ENCODE measurements at places on chromosomes 3 and 15.

DNA sequence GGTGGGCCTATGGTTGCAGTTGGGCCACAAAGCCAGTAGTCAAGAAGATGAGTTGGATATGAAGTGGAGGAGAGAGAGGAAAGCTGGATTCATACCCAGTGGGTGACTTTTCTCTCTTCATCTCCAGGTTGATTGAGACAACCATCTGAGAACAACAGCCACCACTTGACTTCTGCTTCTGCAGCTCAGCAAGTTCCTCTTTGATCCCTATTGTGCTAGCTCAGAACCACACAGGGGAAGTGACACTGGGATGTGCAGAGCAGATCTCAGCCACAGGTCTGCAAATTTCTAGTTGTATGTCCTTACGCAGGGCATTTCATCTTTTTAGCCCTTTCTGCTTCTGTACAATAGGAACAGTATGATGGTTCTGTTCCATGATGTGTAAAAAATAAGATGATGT lies 459.2 kb upstream of the ARRDC4 start:
- no peak for DNase-seq

- DNase-seq: no peak
These were observed 215.5 kb upstream of the RORA start for GRCh38 chr15:61444585-61444984.

- DNase-seq: no peak
These were observed 2.6 kb upstream of the UBE2Q2 start for GRCh38 chr15:75840659-75841058.

DNA sequence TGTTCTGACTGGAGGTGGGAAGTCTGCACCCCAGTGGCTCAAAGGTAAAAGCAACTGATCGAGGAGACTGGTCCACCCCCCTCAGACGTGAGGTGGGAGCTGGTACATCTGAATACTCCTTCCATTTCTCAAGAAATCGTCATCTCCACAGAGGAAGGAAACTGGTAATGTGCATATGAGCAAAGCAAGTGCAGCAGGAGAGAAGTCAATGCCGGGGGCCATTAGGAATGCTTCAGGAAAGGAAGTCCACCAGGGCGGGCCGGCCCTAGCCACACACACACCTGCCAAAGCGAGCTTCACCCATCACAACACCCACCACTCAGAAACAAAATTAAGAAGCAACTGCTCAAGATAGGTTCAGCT lies 8.5 kb downstream of the TBC1D2B start:
- no peak for DNase-seq

- DNase-seq: no peak
These were observed 3.2 kb upstream of the PXYLP1 start for GRCh38 chr3:141228395-141228794.

- DNase-seq: no peak
These were observed 1.1 kb upstream of the TRPM1 start for GRCh38 chr15:31102374-31103342.

- no peak for DNase-seq
These were observed 204.3 kb downstream of the ZBTB20 start for GRCh38 chr3:114942773-114943172.

DNA sequence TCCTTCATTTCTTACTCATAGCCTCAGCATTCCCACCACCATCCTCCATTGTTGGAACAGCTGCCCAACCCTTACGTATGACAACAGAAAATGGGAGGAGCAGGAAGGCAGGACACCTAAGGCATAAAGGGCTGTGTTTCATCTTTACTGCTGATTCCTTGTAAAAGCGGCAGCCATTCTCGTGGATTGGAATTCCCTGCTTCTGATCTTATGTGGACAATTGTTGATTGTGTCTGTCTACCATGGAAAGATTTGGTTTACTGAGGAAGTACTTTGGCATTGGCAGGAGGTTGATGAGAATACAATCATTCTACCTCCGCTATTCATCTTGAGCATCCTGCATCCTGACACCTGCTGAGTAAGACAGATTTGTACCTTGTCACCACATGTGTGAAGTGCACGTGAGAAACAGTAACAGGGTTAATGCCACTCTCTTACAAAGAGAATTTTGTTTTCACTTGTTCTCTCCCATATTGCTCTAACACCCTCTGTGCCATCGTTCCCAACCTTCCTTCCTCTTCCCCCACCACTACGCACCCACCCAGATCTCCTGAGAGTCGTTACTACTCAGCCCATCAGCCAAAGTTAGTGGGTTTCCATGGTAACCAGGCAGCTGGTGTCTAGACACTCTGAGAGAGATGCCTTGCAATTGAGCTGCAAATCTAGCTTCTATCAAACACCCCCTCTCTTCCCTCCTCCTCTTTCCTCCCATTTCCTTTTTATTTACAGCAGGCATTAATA lies 75.7 kb downstream of the GAP43 start:
- no peak for DNase-seq

DNA sequence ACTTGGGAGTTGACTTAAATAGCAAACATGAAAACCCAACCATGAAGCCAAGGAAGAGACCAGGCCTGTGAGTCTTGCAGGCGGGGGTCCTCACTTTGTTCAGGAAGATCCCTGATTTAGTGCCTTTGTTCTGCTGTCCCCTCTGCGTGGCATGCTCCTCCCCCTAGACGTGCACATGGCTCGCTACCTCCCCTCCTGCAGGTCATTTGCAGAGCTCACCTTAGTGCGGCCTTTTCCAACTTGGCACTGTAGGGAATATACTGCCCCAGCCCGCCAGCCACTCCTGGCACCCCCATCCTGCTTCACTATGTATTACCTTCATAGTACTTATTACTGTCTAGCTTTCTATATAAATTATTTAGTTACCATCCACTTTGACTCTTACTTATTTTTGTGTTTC lies 18.3 kb downstream of the GXYLT2 start:
- no peak for DNase-seq

DNA sequence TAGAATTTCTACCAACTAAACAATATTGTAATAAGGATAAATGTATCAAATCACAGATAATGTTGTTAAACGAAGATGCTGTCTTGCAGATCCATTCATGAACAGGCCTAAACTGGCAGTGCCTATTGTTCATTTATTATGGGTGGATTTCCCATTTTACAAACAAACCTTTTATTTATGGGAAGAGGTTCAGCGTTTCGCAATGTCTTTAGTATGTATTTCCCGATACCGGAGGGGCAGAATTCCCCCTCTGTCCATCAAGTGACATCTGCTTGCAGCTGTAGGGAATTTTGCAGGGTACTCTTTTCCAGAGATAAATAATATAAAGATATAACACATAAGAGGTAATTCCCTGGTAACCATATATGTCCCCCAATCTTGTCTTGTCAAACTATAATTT lies 5.7 kb downstream of the CEP19 start:
- no peak for DNase-seq

GRCh38 chr3:31699309-31699953 lies 166.7 kb downstream of the STT3B start:
- no peak for DNase-seq

DNA sequence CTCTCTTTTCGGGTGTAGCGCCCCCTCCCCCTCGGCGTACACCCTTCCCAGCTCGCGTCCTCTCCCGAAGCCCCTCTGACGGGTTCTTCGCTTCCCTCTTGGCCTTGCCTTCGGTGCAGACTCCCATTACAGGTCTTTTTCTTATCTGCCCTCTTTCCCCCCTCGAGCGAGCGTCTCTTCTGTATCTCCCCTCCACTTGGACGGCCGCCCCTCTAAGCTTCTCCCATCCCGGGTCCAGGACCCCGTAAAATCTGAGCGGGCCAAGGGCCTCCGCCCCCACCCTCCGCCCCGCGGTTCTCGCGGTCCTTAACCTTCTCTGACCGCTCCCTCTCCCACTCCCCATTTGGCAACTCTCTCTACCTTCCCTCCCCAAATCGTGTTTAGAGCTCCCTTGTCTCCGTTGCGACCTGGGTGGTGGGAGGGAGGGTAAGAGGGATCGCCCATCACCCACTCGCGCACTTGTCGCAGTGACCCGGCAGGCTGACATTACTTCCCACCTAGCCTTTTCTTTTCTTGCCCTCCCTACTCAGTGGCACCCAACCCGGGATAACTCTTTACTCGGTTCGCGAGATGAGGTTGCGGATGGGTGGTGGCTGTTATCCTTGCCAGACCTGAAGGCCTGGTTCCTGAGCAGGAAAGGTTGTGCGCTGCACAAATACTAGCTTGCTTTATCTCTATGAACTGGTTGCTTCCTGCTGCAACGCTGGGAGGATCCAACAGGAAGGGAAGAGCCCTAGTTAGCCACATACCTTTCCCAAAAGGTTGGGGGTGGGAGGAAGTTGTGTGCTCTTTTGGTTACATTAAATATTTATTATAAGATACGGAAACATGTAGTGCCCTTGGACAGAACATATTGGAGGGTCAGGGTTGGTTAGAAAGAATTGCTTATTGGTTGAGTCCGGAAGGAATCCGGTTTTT lies 922 bp downstream of the RAB11A start:
- no peak for DNase-seq

DNA sequence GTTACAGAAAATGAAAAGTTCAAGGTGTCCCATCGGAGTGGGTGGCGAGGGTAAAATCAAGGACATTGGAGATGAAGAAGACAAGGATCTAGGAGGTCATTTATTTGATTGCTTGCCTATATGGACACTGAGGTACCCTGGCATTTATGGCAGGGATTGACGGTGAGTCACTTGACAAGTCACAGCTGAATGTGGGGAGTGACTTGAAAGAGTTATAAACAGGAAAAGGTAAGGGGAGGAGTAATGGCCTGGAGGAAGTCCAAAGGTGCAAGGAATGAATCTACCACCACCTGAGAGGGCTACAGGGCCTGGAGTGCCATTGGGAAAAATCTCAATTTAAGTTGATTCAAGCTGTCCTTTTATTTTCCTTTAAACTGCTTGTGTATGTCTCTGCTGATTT lies 11.8 kb upstream of the SGO1 start:
- no peak for DNase-seq

GRCh38 chr3:125220727-125221429 lies 8.3 kb upstream of the SLC12A8 start:
- no peak for DNase-seq

GRCh38 chr3:60886518-60886917 lies 364.7 kb downstream of the FHIT start:
- DNase-seq: no peak

DNA sequence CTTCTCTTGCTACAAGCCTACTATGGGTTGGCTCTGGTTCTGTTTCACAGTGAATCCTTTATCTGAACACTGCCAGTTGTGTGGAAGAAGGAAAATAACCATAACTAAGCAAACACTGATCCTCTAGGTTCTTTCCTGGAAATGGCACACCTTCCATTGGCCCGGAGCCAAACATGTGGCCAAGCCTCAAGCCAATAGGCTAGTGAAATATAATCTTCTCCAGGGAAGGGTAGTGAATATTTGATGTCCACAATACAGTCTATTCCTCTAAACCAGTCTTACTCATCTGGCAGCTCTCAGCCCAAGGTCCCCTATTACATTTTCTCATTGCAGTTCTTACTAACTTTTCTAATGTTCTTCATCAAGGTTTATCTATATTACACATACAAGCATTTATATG lies 921.3 kb downstream of the TUSC7 start:
- DNase-seq: no peak

DNA sequence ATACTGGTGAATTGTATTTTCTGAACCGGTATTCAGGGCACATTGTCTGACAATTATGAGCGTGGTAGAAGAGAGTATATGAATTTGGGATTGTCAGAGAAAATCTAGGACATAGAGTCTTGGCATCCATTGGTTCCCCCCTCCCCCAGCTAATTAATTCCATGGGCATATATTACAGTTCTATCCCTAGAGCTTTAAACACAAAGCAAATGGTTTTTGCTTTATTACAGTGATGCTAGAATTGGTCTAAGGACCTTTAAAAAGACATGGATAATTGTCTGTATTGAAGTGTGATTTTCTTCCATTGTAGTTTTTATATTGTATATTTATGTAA lies 91.3 kb downstream of the FNDC3B start:
- DNase-seq: no peak

GRCh38 chr15:82043796-82044372 lies 1.9 kb downstream of the MEX3B start:
- DNase-seq: no peak

DNA sequence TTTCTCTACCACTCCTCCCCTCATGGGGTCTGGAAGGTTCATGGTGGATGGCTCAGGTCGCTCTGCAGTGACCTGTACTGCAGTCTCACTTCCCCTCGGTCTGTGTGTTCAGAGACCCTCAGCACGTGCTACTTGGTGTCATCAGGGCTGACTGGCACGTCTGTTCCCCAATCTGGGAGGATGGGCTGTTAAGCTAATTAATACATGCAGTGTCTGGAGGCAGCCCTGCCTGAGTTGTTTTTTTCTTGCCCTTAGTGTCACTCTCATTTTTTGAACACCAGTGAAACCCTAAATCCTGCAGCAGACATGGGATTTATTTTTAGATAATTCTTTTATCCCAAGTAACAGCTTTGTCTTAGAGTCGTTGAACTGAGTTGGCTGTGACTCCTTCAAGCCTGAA lies 64.6 kb downstream of the ARNT2 start:
- DNase-seq: no peak

DNA sequence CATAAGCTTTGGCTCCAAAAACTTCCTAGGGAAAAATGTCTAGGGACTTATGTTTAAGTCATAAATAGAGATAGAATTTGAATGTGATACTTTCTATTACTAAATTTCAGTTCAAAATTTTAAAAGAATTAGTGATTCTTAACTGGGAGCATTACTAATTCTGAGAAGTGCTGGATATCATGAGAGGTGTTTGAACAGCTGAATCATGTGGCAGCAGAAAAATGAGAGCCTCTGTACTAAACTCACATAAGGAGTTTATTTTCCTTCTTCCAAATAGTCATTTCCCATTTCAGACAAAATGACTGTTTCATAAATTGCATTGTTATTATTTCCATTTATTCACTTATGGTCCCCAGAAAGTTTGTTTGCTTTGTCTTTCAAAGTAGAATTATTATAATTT lies 62.7 kb downstream of the SLMAP start:
- no peak for DNase-seq

DNA sequence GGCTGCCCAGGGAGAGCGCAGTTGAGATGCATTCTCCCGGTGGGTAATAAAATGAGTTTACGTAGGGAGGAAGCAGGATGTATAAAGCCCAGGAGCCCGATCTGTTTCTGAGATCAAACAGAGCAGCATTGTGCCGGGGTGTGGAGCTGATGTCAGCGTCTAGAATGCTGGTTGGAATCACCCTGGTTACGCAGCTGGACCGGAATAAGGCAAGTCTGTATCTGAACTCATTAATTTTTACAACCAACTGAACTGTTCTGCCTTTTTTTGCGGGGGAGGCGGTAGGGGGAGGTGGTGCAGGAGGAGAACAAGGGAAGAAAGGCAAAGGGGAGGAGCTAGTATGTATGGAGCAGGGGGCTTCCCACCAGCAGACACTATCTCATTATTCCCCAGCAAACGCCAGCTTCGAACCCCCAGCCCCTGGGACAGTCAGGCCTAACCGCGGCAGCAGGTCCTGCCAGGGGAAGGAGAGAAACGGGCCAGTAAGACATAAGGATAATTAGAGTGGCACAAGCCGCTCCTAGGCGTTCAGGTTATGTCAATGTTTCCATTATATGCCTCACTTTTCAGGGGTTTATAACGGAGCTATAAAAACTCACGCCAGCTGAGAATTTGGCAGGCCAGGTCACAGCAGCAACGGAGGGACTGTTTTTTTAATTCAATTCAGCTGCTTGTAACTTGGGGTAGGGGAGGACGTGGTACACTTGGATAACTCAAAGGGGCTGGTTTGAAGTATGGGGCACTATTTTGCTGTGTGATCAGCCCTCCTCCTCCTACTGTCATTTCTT lies 175.3 kb upstream of the HES1 start:
- no peak for DNase-seq

Data from T follicular helper cell (primary cell).